ENCODE measurements at places on chromosomes 7 and 10.

DNA sequence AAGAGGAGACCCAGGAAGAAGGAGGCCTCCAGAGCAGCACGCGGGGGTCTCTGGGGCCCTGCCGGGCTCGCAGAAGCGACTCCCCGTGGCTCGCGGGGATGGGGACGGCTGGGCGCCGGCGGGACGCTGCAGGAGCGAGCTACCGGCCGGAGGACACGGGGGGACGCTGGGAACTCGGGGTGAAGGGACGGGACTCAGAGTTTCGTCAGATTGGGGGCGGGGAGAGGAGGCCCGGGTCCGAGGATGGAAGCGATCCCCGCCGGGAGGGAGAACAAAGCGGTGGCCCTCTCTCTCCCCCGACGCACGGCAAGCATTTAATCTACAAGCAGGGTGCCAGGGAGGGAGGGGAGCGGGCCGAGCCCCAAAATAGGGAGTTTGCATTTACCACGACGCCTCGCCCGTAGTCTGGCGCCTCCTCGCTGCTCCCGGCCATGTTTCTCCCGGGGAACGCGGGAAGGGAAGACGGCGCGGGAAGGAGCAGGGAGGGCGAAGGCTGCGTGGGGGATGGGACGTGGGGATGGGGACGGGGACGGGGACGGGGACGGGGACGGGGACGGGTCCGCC, at the start of gene PRTFDC1:
Gene PRTFDC1, minus strand, starts transcription at position 464 of the 564 bp plus-strand sequence. Its CDS starts 31 bp downstream, at position 433.
- DNase-seq = no peak

DNA sequence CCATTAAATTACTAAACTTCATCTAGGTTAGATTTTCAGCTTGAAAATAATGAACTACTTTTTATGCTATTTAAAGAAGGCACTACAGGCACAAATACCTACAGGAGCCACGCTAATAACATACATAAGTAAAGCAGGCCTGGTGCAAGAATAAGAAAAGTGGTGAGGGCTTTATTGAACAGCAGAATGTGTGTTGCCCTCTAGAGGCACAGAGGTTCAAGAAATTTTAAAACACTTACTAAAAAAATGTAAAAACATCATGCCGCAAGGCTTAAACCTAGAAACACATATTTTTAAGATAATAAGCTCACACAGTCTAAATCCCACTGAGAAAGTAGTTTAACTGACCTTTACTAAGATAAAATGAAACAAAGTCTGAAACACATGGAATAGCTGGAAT, 20.3 kb downstream of the CACUL1 start:
- DNase-seq = no peak

DNA sequence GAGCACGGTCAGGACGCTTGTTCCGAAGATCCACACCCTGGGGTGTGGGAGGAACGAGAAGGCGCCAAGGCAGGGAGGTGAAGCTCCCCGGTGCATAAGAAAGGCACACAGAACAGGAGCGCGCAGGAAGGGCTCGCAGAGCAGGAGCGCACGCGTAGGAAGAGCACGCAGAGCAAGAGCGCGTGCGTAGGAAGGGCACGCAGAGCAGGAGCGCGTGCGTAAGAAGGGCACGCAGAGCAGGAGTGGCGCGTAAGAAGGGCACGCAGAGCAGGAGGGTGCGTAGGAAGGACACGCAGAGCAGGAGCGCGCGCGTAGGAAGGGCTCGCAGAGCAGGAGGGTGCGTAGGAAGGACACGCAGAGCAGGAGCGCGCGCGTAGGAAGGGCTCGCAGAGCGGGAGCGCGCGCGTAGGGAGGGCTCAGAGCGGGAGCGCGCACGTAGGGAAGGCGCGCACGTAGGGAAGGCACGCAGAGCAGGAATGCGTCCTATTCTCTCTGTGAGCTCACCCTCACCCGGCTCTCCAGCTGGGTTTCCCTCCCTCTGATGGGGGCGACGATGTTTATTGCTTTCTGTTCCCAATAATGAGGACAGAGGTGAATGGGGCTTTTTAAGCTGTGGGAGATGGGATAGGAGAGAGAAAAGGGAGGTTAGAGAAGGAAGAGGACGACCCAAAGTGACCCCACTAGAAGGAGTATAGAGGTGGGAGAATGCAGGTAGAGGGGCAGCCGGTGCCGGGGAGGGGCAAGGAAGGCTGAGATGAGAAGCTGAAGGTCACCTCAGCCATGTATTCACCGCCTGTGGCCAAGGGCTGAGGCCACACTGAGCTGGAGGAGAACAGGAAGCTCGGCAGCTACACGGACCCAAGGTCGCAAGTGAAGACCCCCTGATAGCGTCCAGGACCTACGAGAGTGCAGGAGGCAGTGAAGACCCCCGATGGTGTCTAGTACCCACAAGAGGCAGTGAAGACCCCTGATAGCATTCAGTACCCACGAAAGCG, 423.2 kb downstream of the PTPRN2 start:
- DNase-seq = no peak

- no peak for DNase-seq
Measured at GRCh38 chr10:239109-239508, 103.9 kb downstream of the ZMYND11 start.

GRCh38 chr7:107267138-107267537, 98.3 kb downstream of the HBP1 start:
- no peak for DNase-seq

GRCh38 chr10:98260350-98260749, 7.6 kb downstream of the LOXL4 start:
- DNase-seq = no peak

Measured in stimulated activated CD4-positive, alpha-beta T cell treated with anti-CD3 and anti-CD28 coated beads, Interleukin-1b, Interleukin-23, amount 100 ng/mL, for 1 hour (primary cell).